Right cardiac atrium (tissue), 5 donors: ENCODE measurements at places on chromosomes 12 and 14. TPM values are rescaled to one million over a fixed set of nuclear protein-coding genes. Genes with fewer than 3 reads are reported as not detected.
A peak's percentile ranks its signal among the peaks of the same experiment; 100 is the strongest.

Gene GLIPR1L2
- 2.7 TPM for total RNA-seq

DNA sequence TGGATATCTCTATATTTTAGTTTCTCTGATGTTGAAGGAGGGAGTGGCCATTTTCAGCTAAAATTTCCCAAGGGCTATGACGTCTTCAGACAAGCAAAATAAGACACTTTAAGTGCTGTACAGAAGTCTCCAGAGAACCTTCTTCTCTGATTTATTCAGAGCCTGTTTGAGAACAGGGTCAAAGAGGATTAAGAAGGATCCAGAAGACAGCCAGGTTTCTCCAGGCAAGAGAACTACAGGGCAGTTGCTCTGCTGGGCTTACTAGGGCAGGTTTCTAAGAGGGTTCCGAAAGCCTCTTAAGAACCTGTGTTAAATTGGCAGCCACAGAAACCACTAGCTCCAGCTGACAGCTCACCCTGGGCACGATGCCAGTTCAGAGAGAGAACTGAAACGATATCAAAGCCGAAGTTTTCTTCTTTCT, 1.2 kb downstream of the MGP start:
- peak; percentile 87 for DNase-seq

DNA sequence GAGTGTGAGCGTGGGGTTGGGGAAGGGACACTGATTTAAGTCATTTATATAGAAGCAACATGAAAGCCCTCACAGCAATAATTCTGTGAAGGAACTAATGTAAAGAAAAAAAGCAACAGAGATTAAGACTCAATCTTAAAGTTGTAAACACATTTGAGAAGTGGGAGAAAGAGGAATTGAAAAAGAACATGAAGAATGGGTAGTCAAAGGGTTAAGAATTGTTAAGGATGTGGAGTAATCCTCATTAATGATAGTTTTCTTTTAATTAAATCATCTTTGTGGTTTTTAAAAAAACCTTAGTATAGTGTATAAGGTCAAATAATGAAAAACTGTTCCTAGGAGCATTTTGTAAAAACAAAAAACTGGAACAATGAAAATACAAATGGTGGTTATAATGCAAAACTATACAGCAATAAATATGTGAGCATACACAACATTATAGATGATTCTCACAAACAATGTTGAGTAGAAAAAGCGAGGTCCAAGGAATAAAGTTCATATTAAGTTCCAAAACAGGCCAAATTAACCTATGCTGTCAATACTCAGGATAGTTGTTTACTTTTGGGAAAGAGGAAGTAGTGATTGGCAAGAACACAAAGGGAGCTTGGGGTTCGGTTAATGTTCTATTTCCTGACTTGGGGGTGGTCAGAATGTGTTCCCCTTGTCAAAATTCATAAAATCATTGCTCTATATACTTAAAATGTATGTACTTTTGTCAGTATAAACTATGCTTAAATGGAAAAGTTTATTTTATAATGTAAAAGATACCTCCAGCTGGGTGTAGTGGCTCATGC, 120.4 kb upstream of the ATF7IP start:
- DNase-seq: no peak

- no peak for DNase-seq
These were observed 42.1 kb upstream of the TESC start for GRCh38 chr12:117141097-117141898.

Gene POU6F1
- total RNA-seq: 8.7 TPM

DNA sequence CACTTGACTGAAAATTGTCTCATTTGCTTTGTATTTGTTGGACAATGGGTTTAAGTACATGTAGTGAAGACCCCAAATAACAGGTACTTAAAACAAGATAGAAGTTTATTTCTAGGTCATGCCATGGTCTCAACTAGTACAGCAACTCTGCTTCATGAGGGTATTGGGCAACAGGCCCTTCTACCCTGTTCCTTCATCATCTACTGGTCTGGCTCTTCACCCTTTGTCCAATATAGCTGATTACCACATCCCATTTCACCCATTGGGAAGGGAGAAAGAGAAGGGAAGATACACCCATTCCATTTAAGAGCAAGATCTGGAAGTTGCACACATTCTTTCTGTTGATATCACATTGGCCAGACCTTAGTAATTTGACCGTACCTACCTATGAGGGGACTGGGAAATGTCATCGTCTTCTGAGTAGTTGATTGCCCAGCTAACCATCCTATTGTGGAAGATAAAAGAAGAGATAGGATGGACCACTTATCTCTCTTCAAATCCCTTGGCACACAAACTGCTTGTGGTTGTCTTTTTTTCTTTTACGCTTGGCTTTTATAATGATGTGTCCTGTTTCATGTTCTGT, 104.6 kb downstream of the DIP2B start:
- DNase-seq: no peak

- DNase-seq: no peak
These were observed 514.6 kb upstream of the FBXO33 start for GRCh38 chr14:39946807-39947206.

GRCh38 chr14:65195042-65195719, 92.9 kb upstream of the MAX start:
- DNase-seq: no peak

Gene YEATS4
- 12.6 TPM for total RNA-seq

DNA sequence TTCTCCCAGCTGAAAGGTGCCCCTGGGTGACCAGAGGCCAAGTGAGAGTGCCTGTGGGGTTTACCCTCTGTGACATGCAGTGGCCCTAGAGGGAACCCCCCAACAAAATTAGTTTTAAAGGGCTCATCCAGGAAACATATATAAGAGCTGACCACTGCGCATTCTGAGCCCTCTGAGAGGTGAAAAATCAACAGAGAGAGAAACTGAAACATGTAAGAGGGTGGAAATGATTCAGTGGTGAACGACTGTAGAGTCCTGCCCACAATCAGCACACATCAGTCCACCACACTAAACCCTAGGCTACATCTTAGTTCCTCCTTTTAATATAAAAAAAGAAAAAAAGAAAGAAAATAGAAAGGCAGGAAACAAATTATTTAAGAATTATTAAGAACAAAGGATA, 21.0 kb upstream of the ACSM4 start:
- DNase-seq: no peak

DNA sequence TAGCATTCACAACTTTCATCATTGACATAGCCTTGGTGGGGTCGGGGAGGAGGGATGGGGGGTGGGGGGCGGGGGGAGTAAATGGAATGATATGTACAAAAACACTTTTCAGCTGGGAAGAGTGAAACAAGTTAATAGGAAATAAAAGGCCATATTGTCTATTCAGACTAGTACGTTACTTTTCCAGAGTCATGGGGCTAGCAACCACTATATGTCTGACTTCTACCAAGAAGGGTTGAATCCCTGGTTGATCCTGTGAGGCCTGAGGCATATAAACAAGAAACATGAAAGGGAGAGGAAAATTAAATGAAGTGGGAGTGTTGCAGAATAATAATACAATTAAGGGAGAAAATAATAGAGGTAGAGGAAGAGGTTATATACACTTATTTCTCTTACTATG, 225.5 kb downstream of the ERC1 start:
- DNase-seq: no peak

- peak; percentile 88 for DNase-seq
These were observed 516 bp downstream of the ANKRD9 start for GRCh38 chr14:102508774-102509745.

GRCh38 chr14:67186789-67187584, 2.3 kb upstream of the GARIN2 start:
- no peak for DNase-seq

DNA sequence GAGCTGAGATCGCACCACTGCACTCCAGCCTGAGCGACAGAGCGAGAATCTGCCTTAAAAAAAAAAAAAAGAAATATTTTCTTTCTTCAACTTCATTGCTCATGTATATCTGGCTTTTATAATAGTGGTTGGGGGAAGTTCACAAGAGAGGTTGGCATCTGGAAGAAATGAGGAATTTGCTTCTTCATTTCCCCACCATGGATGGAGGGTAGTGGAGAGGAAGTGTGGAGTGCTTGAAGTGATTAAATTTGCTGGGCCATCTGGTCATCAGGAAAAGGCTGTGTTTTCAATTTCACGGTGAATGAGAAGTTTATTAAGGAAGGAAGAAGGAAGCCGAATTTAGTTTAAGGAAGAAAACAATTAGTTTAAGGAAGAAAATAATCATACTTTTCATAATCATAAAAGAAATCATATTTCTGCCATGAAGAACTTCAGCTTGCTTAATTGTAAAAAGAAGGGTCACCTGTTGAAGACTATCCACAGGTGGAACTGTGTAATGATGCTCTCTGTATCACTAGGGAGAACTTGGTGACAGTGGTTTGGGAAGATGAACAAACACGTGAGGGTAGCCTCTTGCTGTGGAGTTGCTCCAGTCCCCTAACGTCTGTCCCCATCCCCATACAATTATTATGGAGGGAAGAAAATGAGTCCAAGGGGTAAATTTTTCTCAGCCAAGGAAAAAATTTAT, 197.3 kb upstream of the ARHGAP5 start:
- DNase-seq: no peak

Gene CYP27B1
- total RNA-seq: not detected

Gene ITGB7
- 0.97 TPM for total RNA-seq

- no peak for DNase-seq
These were observed 151.4 kb upstream of the IFNG-AS1 start for GRCh38 chr12:67837876-67838275.

Gene ZNF664
- total RNA-seq: 80.6 TPM

GRCh38 chr12:57063991-57064685, 14.2 kb upstream of the MYO1A start:
- DNase-seq: no peak

- no peak for DNase-seq
These were observed 65.7 kb downstream of the PIK3C2G start for GRCh38 chr12:18327036-18327435.

GRCh38 chr12:68977335-68977734, 44.4 kb upstream of the CPM start:
- no peak for DNase-seq

GRCh38 chr12:46432325-46432724, 59.8 kb upstream of the SLC38A2 start:
- no peak for DNase-seq

- DNase-seq: no peak
These were observed 192.3 kb downstream of the MON2 start for GRCh38 chr12:62658910-62659309.

- DNase-seq: peak; percentile 84
These were observed 146.4 kb upstream of the PRICKLE1 start for GRCh38 chr12:42735861-42736361.

DNA sequence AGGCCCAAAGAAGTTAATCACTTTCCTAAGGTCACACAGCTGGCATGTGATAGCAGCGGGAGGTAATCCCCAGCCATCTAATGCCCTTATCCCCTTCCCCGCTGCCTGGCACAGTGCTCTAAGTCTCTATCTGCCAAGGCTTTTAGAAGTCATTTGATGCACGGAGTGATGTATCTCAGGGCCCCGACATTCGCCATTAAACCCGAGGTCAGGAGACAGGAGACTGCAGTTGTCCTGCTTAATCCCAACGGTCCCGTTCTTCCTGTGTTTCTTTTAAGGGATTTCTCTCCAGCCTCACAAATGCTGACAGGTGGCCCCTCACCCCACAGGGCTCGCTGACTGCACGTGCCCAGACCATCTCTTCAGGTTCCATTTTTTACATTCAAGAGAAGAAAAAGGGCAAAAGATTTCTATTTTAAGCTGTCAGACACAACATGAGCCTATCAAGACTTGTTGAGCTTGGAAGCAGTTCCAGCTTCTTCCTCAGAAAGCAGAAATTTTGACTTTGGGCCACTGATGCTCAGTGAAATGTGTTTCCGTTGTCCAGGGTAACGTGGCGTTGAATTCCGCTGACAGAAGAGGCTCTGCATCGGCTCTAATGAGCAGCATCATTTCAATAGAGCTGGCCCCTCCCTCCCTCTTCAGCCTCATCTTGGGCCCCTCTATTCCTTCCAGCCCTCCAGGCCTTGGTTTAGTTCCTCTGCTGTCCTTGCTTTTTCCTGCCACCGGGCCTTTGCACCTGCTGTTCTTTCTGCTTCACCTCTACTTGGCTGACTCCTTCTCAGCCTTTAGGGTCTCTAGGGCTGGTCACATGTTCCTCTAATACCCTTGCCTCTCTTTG, 171.5 kb downstream of the CHST11 start:
- DNase-seq: no peak

- no peak for DNase-seq
These were observed 214.6 kb upstream of the TMEM132C start for GRCh38 chr12:128052331-128052730.

Gene MYO1H
- 0.88 TPM for total RNA-seq

Gene REP15
- total RNA-seq: 2.4 TPM
